Left renal cortex interstitium (tissue), 4 donors: ENCODE measurements at places on chromosomes 3 and 15.

DNA sequence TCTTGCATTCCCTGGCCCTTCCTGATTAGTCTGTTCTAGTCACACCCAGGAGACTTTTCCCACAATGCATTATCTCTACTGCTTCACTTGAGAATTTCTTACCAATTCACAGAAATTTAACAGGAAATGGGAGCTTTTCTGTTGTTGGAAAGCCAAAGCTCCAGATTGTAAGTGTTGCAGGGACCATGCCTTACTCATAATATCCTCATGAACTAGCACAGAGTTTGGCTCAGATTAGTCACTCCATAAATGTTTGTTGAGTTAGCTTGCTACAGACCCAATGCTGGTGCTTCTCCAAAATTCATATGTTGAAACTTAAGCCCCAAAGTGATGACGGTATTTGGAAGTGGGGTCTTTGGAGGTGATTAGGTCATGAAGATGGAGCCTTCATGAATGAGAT, 232.6 kb downstream of the GAP43 start:
- no peak for DNase-seq

DNA sequence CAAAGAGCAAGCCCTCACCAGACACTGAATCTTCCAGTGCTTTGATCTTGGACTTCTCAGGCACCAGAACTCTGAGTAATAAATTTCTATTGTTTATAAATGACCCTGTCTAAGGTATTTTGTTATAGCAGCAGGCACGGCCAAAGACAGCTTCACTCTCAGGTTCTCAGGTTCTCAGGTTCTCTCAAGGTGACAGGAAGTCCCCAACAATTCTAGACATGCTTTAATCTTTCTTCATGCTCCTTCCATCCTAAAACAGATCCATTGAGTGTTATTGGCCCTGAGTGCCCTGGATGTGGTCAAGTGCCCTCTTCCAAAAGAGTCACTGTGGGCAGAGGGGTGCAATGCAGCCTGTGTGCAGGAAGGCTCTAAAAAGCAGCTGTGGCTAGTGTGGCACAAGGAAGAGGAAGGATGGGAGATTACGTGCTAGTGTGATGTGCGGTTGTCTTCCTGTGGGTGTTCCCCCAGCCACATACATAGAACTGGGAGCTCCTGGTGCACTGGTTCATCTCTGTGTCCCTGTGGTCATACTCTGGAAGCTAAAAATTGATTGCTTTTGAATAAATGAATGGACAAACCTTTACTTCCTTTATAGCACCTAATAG, 11.0 kb upstream of the RAB7A start:
- DNase-seq: no peak

DNA sequence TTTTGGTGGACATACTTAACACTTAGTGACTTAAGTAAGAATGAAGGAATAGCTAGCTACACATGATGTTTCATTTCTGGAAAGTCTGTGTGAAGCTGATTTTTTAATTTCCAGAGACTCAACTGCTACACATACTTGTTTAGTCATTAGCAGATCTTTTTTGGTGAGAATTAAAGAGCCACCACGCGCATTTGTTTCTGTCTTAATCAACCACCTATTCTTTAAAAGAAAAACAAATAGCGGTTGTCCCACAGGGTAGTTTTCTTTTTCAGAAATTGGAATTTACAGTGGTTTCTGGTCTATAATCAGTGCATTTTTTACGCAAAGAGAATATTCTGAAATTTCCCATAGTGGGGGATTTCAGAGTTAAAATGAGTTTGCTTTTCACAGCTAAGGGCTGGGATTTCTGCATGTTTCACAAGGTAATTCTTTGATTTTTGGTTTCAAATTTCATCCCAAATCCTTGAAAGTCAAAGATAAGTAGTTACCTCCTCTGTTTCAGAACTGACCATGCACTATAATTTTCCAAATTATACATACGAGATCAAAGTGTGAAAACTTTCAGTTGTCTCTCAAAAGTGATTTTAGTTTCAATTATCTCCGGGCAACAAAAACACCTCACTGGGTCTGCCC, 631.0 kb upstream of the GRM7 start:
- DNase-seq: no peak

DNA sequence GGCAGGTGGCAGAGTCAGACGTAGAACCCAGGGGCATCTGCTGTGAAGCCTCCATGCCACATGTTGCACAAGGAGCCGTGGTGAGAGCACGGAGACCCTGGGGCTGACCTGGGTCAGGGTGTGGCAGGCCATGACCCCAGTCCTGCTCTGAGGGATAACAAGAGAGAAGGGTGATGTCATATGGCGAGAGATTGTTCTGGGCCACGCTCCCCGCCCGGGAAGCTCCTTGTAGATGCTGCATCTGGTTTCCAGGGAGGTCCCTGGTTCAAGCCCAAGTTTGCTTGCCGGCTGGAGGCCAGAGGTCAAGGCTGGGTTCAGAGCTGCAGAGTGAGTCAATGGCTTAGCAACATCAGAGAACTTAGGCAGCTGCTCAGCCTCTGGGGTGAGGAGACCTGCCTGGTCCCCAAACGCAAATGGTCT, 17.3 kb downstream of the FGD5 start:
- DNase-seq: no peak

- no peak for DNase-seq
Measured at GRCh38 chr3:133894353-133895207, 1.1 kb downstream of the RAB6B start.

- DNase-seq: no peak
Measured at GRCh38 chr3:46221938-46222337, 13.8 kb upstream of the CCR1 start.

GRCh38 chr3:62109534-62109933, 263.8 kb downstream of the FEZF2 start:
- no peak for DNase-seq

- no peak for DNase-seq
Measured at GRCh38 chr3:963755-964154, 129.1 kb upstream of the CNTN6 start.

GRCh38 chr3:87219611-87220010, 7.5 kb upstream of the CHMP2B start:
- DNase-seq: no peak
